ENCODE measurements at places on chromosomes 6 and 20.

DNA sequence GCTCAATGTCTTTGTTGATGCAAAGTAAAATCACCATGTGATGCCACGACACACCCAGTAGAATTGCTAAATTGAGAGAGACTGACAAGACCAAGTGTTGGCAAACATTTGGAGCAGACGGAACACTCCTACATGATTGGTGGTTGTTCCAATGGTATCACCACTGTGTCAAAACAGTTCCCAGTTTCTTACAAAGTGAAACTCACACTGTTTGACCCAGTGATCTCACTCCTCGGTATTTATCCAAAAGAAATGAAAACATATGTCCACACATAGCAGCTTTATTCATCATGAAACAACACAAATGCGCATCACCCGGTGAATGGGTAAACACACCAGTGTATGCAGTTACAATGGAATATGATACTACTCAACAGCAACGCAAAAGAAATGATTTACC, 74.0 kb upstream of the SULF2 start:
- no peak for DNase-seq

GRCh38 chr6:118893064-118893806, 717 bp upstream of the ASF1A start:
- DNase-seq = no peak

DNA sequence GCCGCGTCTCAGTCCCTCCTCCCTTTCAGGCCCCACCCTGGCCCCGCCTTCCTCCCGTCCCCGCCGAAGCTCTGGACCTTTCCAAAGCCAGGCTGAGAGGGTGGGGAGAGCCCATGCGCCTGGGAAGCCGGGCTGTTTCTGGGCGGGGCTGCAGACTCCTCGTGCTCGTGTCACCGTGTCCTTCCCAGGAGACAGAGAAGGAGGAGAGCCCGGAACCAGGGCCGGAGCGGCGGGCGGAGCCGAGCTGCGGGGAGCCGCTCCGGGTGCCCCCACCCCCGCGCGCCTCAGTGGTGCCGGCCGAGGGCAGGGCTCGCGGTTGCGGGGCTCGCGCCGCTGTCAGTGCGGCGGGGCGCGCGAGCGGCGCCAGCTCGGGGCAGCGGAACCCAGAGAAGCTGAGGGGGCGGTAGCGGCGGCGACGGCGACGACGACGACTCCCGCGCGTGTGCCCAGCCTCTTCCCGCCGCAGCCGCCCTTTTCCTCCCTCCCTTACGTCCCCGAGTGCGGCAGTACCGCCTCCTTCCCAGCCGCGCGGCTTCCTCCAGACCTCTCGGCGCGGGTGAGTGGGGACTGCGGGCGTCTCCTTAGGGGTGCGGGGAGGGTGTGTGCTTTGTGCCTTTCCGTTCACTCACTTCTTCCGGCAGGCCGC, at the start of gene RALY:
TSS of gene RALY (plus strand) at position 336 of the 646 bp plus-strand sequence. CDS start 78,164 bp downstream, outside the sequence.
- DNase-seq = peak; percentile 98

GRCh38 chr20:43840382-43841070, 74.1 kb upstream of the TOX2 start:
- DNase-seq = no peak

- DNase-seq = no peak
Observed at GRCh38 chr6:56380476-56380875, 133.1 kb upstream of the COL21A1 start.

DNA sequence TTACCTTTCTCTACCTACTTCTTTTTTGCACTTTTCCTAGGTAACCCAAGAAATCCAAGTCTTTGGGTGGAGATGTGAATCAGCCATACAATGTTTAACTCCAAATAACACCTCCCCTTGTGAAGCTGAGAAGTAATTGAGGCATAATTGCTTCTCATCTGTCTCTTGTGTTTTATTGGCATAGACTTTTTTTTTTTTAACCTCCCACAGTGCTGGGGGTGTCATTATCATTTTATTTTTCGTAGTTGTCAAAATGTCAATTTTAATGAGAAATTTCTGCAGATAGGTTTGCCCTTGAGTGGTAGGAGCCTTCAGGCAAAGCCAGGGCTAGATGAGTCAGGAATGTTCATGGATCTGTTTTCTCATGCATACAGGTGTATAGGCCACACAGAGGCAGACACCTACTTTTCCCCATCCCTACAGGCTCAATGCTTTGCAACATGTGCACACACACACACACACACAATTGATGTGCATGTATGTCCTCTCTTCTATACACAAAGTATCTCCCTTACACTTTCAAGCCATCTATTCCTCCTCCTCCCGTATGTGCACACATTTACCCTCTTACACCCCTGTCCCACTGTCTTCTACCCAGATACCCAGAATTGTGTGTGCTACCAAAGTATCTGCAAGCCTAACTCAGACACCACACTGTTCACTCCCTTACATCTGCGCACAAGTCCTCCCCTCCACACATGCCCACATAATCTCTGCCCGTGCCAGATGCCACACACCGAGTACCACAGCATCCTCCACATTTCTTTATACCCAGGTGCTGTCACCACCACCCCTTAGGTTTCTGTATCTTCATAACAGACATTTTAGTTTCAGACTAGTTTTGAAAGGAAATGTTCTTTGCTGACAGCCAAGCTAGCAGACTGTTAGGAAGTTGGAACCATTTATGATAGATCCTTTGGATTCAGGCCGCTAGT, 22.0 kb downstream of the RALY start:
- DNase-seq = no peak

DNA sequence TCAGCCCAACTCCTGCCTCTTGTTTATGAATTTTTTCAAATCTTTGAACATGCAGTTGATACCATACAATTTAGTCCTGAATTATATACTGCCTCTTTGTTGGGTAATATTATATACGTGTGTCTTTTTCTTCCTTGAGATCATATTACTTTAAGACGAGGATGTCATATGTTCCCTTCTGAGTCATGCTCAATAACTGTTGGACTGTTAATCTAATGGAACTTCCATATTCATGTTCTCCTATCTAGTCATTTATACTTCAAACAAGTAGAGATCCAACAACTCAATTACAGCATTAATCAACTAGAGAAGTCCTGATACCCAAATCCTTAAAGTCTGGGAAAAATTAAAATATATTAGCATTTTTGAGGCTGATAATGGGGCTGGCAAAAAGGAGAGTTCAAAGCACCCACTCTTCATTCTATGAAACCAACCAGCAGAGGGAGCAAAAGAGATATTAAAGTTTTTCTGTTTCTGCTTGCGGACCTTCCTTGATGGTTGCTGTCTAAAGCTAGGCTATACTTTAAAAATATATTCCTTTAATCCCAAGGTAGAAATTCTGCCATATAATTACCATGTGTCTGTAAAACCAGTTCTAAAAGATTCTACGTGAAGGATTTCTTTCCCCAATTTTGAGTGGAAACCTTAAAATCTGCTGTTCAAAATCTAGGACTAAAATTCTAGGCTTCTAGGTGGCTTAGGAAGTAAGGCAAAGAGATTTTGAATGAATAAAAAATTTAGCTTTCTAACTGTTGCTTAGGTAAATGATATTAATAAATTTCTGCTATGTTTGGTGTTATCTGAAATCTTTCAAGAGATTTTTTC, 498.9 kb downstream of the BCKDHB start:
- DNase-seq = no peak

GRCh38 chr20:63280929-63281545, 8.4 kb downstream of the ARFGAP1 start:
- no peak for DNase-seq

DNA sequence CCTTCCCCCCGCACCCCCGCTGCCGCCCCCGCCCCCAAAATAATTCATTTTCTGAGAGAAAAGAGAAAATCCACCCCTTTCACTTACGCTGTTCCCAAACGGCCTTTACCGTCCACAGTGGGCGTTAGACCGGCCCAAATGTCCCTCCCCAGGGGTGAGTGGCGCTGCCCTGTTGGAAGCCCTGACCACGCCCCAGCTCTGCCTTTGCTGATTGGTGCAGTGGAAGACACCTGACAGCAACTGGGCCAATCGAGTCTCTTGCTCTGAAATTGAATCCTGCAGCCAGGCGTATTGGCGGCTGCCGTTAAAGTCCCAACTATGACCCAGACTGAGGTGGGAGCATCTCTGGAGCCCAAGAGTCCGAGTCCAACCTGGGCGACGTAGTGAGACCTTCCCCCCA, 15.7 kb downstream of the ZFP64 start:
- no peak for DNase-seq

DNA sequence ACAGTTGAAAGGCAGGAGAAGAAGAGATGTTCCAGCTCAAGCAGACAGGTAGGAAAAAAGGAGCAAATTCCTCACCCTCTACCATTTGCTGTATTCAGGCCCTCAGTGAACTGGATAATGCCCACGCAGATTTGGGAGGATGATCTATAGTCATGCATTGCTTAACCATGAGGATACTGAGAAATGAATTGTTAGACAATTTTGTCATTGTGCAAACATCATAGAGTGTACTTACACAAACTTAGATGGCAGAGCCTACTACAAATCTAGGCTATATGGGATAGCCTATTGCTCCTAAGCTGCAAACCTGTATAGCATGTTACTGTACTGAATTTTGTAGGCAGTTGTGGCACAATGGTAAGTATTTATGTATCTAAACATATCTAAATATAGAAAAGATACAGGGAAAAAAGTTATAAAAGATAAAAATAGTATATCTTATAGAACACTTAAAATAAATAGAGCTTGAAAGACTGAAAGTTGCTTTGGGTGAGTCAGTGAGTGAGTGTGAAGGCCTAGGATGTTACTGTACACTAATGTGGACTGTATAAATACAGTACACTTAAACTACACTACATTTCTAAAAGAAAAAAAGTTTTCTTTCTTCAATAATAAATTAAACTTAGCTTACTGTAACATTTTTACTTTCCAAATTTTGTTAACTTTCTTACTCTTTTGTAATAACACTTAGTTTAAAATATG, 672.3 kb downstream of the UTRN start:
- no peak for DNase-seq

GRCh38 chr20:59750209-59750840, 146.0 kb downstream of the PHACTR3 start:
- DNase-seq = no peak

GRCh38 chr6:153790876-153791473, 248.1 kb upstream of the OPRM1 start:
- DNase-seq = no peak

DNA sequence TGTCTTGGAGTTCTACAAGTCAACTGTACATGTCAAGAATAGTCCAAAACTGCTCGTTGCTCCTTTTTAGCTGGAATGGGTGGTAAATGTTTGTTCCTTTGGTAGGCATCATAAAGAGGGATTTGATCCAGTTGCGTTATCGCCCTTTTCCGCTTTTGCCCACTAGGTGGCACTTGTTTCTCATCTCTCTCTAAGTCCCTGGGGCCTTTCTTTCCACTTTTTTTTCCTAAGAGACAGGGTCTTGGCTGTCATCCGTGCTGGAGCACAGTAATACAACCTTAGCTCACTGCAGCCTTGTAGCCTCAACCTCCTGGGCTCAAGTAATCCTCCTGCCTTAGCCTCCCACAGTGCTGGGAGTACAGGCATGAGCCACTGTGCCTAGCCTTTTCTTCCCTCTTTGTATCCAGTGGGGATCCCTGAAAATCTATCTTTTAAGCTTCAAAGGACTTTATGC, 20.7 kb downstream of the GTPBP2 start:
- DNase-seq = peak; percentile 54

DNA sequence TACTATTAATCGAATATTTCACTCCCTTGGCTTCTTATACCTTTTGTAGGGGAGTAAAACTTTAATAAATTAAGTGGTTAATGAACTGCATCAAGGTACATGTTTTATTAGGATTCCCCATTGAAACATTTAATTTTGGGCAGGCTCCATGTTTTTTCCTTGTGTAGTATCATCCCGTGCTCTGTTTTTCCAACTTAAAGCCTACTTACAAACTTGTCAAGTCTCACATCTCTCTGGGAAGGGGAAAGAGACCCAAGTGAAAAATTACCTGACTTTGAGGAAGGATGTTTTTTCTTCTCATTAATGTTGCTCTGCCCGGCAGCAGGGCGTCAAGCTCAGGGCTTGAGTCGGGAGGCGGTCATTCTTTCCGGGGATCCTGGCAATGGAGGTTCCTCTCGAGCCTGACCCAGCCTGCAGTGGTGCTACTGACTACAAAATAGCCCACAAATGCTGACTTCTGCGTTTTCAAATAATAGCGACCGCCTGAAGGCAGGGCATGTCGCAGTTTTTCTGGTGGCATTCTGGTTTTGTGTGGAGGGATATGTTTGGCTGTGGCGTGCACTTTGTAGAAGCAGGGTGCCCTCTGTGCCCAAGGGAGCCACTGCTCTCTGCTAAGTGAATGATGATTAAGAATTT, 2.4 kb downstream of the DSP start:
- no peak for DNase-seq

- DNase-seq = no peak
Observed at GRCh38 chr6:20870493-20870892, 336.2 kb downstream of the CDKAL1 start.

DNA sequence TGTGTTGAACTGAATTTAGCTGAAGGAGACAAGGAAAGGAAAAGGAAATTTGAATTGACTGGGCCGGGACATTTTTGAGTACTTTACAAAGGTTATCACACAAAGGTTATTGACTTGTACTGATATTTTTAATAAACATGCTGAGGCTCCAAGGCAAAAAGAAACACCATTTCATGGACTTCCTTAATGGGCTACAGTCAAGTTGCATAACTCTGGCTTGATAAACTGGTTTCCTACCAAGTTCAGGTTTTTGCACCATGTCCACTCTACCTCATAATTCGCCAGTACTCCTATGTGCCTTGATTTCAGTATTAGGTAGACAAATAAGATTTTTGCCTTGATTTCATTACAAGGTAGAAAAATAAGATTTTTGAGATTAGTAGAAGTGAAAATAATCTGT, 65.8 kb upstream of the FUT9 start:
- no peak for DNase-seq

- no peak for DNase-seq
Observed at GRCh38 chr6:45959534-45960145, 56.0 kb downstream of the CLIC5 start.

GRCh38 chr20:6122111-6122872, 538 bp downstream of the FERMT1 start:
- DNase-seq = no peak

DNA sequence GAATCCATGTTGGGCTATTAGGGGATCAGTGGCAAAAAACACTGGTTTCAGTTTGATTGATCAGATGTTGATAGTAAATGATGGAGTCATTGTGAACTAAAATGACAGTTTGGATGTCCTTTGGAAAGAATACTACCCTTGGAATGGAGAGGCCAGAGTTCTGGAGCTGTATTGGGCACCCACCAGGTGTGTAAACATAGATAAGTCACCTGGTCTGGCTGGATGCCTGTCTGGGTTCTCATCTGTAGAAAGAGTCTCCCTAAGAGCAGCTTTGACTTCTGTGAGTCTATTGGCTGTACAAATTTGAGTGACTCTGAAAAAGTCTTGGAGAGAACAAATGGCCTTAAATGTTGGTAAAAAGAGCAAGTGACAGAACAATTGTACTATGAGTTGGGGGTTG, 115.0 kb downstream of the SCP2D1 start:
- no peak for DNase-seq

DNA sequence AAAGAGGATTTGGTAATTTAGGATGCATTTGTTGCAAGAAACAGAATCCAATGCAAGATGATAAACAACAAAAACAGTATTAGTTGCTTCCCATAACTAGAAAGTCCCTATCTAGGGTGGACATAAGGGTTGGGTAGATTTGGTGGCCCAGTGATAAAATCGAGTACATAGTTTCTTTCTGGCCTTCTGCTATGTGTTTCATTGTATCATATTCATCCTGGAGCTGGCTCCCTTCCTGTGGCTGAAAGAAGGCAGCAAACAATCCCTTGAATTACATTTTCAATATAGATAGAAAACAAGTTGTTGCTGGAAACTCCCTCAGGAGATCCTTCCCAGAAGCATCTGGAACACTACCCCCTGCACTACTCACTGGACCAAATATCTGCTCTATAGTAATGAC, 135.1 kb downstream of the ID4 start:
- DNase-seq = no peak

- no peak for DNase-seq
Observed at GRCh38 chr6:33950472-33950881, 146.7 kb upstream of the MLN start.

All from left ventricle myocardium superior (tissue), 1 donor.